ENCODE measurements at places on chromosomes 4 and X. TPM values are rescaled to one million over a fixed set of nuclear protein-coding genes. Genes with fewer than 3 reads are reported as not detected.

SHROOM3 gene
- 22.5 TPM for total RNA-seq

DNA sequence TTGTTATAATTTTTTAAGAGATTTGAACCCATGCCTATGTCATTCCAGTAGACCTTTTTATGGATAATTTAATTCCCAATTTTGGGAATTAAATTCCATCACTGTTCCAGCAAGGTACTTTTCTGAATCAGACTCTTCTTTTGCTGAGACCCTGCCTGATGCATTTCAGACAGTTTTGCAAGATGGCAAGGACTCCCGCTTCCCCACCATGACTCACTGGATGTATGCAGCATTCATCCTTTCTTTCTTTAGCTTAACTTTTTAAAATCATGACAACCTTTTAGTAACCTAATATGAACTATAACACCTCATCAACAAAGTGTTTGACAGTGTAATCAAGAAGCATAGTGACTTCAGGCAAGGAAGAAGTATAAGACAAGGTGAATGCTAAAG lies 178.1 kb upstream of the LEF1 start:
- no peak for DNase-seq
- H3K27me3 ChIP-seq, result peaks cover 20% of the 10 kb centered on the region
- no peaks in the 10 kb centered on the region for H3K4me1 ChIP-seq

DNA sequence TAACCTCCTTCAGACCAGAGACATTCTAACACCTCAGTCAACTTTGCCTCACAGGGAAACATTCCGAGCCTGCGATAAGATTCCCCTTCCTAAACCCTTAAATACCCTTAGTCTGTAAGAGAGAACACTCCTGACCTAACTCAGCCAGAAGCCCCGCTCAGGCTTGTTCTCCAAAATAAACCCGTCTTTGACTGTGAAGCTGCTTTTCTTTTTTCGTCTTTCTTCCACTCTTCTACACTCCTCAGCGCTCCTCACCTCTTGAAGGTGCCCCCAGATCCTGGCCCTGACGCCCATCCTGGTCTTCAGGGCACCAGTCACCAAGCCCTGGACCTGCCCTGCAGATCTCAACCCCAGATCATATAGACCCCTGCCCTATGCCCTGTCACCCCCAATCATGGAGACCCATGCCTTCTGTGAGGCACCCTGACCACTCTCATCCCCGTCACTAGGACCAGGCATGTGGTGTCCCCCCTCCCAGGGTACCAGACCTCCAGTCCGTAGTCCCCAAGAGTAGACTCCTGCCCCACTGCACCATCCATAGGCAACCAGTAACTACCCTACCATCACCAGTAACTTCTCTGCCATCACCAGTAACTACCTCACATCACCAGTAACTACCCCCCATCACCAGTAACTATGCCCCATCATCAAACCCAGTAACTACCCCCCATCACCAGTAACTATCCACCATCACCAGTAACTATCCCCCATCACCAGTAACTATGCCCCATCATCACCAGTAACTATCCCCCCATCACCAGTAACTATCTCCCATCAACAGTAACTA lies 3.5 kb downstream of the ASMTL start:
- H3K36me3 ChIP-seq, result no peaks in the 10 kb centered on the region
- H3K27ac ChIP-seq, result no peak overlapping the region
- no peaks in the 10 kb centered on the region for H3K4me1 ChIP-seq
- DNase-seq, result no peak
- no peak overlapping the region for H3K4me3 ChIP-seq

- H3K4me3 ChIP-seq, result no peak within 1 kb of the TSS
- H3K36me3 ChIP-seq, result no peaks in the 10 kb centered on the region
- H3K4me1 ChIP-seq, result no peaks in the 10 kb centered on the region
- no peak for DNase-seq
These were observed at the start of gene KLHL4 for GRCh38 chrX:87517571-87518141. KLHL4 (plus strand) TSS chrX:87517802; CDS start chrX:87517894, 92 bp downstream.

GRCh38 chr4:151674804-151675391 lies 85.9 kb downstream of the GATB start:
- no peaks in the 10 kb centered on the region for H3K27me3 ChIP-seq
- DNase-seq, result no peak
- no peak overlapping the region for H3K4me3 ChIP-seq

- no peak overlapping the region for H3K4me3 ChIP-seq
- H3K36me3 ChIP-seq, result no peaks in the 10 kb centered on the region
- DNase-seq, result no peak
- no peaks in the 10 kb centered on the region for H3K4me1 ChIP-seq
- H3K27me3 ChIP-seq, result no peaks in the 10 kb centered on the region
- H3K27ac ChIP-seq, result no peak overlapping the region
These were observed 314.7 kb downstream of the CHIC1 start for GRCh38 chrX:73877687-73878086.

DNA sequence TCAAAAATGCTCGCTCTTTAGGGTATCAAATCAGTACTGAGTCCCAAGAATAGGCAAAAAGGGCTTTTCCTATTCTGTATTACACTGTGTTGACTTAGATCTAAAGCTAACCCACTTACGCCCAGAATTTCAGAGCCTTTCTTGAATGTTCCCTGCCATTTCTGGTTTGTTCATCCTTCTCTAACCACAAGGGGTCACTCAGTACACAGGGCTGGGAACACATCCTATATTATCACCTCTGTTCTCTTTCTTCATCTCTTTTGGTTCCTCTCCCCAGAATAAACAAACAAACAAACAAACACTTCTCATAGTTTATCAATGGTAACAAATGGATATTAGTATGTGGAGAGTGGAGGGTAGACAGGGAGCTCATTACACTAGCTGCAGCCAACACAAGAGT lies 25.5 kb upstream of the MORC4 start:
- H3K4me3 ChIP-seq, result no peak overlapping the region
- no peaks in the 10 kb centered on the region for H3K36me3 ChIP-seq
- peak; percentile 27 for DNase-seq
- no peaks in the 10 kb centered on the region for H3K27me3 ChIP-seq

GRCh38 chr4:100075486-100076270 lies 114.6 kb downstream of the DDIT4L start:
- no peaks in the 10 kb centered on the region for H3K36me3 ChIP-seq
- no peaks in the 10 kb centered on the region for H3K4me1 ChIP-seq
- DNase-seq, result no peak
- no peak overlapping the region for H3K27ac ChIP-seq
- H3K27me3 ChIP-seq, result no peaks in the 10 kb centered on the region

DNA sequence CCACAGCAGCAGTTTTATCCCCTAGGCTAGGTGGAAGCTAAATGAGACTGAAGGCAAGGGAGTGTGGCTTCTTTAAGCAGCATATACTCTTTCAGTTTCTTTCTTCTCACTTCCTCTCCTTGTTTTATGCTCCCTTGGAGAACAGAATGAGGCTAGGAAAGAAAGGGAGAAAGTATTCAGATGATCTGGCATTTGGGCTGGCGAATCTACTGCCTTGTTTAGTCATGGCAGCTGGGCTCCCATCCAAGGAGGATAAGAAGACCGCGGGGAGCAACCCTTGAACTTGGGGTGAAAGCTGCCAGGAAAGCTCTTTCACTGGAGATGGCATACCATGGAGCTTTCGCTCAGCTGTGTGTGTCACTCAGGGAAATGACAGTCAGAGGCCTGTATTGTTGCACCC lies 72.1 kb downstream of the ARHGEF38 start:
- H3K36me3 ChIP-seq, result no peaks in the 10 kb centered on the region
- no peak overlapping the region for H3K27ac ChIP-seq
- no peaks in the 10 kb centered on the region for H3K4me1 ChIP-seq
- DNase-seq, result no peak

- no peaks in the 10 kb centered on the region for H3K27me3 ChIP-seq
- no peaks in the 10 kb centered on the region for H3K4me1 ChIP-seq
- DNase-seq, result no peak
- H3K4me3 ChIP-seq, result no peak overlapping the region
- H3K27ac ChIP-seq, result no peak overlapping the region
- H3K36me3 ChIP-seq, result no peaks in the 10 kb centered on the region
These were observed 102.3 kb downstream of the ADRA2C start for GRCh38 chr4:3868211-3869173.
